OCI-LY7 (cell line): ENCODE measurements at places on chromosomes 2 and 18. TPM values are rescaled to one million over a fixed set of nuclear protein-coding genes. Genes with fewer than 3 reads are reported as not detected.

Gene KATNAL2
- 13.9 and 16.1 TPM in 2 replicates for total RNA-seq

Gene ITGA6
- total RNA-seq, result 0.24 and 0.38 TPM in 2 replicates

Gene MC5R
- not detected in 2 replicates for total RNA-seq

Gene HNMT
- not detected in 2 replicates for total RNA-seq

Gene PCARE
- not detected in 2 replicates for total RNA-seq

Gene SH3BP4
- 0.06 TPM in 1 of 2 replicates, not detected in the other for total RNA-seq

Gene TSN
- total RNA-seq, result 98.7 and 102 TPM in 2 replicates

Gene FBLN7
- total RNA-seq, result 0.25 TPM in 1 of 2 replicates, not detected in the other

Gene RAPH1
- 16.9 and 21.5 TPM in 2 replicates for total RNA-seq

Gene SCYGR4
- not detected in 2 replicates for total RNA-seq

Gene DNAH7
- not detected in 2 replicates for total RNA-seq

Gene DNAJC5G
- total RNA-seq, result 18.1 and 18.2 TPM in 2 replicates

Gene SLC23A3
- total RNA-seq, result 3.1 and 6.7 TPM in 2 replicates

Gene CCL20
- total RNA-seq, result not detected in 2 replicates

GRCh38 chr2:144595279-144595678 lies 75.4 kb upstream of the ZEB2 start:
- no peak for DNase-seq

DNA sequence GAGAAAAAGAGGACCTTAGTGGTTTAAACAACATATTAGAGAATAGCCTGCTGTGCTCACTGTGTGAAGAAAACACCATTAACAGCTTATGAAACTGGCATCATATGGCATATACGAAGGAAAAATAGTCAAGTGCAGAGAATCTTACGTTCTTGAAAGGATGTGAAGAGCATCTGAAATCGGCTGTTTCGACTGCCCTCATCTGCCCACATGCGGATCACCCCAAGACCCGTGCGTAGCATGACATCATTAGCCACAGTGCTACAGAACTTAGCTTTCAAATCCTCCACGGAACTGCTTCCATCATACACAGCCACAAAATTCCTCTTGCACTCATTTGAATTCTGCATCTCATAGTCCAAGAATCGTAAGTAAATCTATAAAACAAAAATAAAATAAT lies 84.3 kb downstream of the NETO1 start:
- no peak for DNase-seq

DNA sequence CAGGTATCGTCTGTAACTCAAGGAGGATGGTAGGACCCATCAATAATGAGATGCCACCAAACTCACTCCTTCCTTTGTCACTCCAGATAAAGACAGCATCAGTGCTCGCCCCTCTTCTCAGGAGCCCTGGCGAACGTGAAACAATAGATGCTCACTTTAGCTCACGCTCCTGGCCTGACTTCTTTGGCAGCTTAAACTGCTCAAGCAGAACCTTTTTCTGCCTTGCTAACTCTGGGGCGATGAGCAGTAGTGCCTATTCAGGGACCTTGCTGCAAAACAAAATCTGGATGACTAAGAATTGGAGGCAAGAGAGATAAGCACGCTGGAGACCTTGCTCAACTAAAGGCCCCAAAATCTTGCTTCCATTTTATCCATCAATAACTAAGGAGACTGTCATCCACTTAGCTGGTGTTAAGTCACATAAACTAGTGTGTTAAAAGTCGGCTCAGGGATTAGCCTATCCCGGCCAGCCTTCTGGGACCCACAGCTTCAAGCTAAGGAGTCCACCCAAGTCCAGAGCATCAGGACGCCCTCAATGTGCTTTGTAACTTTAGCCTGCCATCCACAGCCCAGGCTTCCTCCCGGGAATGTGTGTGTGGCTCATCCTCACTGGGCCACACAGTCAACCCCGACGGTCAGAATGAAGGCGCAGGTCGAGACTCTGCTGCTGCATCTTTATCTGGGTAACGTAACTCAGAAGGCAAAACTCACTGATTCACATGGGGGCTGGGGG lies 38.9 kb downstream of the ZNF516 start:
- no peak for DNase-seq

GRCh38 chr2:2848621-2849333 lies 517.7 kb upstream of the MYT1L start:
- DNase-seq, result no peak

DNA sequence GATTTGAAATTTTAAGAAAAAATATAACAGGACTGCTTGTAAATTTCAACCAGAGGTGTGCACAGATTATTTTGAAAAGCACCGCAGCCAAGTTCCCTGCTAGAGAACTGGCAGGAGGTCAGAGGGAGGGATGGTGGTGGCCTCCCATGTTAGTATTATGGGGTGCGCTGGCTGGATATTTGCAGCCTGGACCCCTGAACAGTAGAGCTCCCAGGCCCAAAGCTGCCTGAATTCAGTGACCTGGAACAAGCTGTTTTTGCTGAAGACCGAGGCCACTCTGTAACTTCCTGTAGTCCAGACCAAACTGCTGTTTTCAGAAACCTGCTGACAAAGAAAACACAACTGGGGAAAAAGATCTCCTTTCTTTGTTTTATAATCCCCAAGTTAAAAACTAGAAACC lies 314.3 kb downstream of the TNS1 start:
- DNase-seq, result no peak

GRCh38 chr2:237053066-237053465 lies 32.6 kb upstream of the COPS8 start:
- DNase-seq, result no peak

DNA sequence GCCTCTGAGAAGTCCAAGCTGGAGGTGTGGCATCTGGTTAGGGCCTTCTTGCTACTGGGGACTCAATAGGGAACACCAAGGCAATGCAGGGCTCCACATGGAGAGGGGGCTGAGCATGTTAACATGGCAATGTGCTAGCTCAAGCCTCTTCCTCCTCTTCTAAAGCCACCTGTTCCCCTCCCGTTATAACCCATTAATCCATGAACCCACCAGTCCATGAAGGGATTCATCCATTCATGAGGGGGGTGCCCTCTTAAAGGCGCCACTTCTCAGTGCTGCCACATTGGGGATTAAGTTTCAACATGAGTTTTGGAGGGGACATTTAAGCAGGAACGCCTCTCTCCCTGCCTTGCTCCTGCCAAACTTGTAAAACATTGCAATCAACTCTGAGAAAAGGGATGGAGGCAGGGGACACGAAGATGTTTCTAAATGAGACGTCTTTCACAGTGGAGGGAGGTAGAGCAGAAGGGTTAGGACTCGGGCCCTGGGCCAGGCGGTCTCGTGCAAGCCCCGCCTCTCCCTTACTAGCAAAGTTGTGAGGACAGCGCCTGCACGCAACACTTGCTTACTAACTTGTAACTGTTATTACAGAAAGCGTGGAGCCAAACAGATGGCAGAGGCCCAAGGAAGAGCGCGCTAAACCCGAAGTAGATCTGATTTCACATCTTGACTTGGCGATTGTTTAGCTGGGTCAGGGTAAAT lies 118.2 kb upstream of the ZNF516 start:
- DNase-seq, result no peak

GRCh38 chr2:181861379-181861778 lies 30.2 kb upstream of the ITPRID2 start:
- DNase-seq, result no peak

GRCh38 chr2:59871830-59872229 lies 681.6 kb downstream of the BCL11A start:
- DNase-seq, result no peak

DNA sequence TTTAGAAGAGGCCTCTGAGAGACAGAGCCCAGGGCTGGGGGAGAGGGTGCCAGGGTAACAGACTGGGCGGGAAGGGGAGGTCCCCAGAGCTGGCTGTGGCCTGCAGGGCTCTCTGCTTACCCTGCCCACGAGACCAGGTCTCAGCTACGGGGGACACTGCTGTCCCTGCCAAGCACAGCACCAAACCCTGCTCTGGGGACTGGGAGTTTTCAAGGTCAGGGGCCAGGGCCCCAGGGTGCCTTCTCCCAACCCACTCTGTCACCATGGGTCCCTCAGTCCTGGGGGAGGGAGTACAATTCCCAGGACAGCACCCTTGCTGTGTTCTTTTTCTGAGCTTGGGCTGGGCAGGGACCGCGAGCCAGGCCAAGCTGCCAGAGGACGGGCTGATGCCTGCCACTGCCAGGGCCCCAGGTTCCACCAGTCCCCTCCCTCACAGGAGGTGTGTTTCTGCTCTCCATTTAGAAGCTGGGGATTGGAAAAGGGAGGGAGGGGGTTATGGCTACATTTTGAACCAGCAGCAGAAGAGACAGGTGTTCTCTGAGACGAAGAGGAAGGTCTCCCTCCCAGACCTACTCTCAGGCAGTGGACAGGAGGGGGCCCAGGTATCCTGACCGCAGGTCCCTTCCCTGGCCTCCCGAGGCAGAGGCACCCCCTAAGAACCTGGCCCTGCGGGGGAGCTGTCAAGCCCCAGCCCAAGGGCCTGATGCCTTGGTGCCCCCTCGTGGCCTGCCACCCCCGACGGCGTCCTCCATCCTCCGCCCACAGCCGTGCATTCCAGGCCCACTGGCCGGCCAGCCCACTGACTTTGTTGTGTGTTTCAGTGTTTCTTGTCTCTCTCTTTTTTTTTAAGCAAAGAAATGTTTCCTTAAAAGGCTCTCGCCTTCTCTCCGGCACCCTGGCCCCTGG lies 80.4 kb downstream of the TNS1 start:
- DNase-seq, result no peak

DNA sequence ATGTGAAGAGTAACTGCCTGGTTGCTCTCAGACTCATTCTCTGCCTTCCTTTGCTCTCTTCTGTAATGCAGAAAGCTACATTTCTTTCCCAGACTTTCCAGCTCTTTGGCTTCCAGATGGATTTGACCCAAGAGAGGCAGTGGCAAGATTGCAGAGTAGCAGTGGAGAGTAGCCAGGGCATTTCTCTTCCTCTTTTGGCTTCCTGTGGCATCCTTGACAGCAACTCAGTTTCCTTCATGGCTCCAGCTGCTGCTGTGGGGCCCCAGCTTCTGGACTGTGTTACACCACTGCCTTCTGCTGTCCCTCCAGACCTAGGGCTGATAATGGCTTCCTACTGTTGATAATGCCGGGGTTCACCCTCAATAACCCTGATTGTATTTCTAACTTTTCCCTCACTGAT lies 469.4 kb upstream of the SPRED2 start:
- no peak for DNase-seq

GRCh38 chr2:55966401-55967118 lies 43.0 kb upstream of the EFEMP1 start:
- no peak for DNase-seq

DNA sequence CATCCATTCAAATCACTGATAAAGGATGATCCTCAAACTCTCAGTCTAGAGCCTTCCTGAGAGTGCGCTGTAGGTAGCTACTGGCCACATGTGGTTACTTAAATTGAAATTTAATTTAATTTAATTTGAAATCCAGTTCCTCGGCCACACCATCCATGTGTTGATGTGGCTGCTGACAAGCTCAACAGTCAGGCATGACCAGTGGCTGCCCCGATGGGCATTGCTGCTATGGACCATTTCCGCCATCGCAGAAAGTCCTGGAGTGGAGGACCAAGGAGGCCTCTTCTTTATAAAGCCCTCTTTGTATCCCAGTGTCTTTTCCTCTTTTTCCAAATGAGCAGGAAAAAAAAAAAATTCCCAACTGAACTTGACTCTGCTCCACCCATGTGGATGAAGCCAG lies 100.6 kb downstream of the HDAC4 start:
- DNase-seq, result no peak

- DNase-seq, result no peak
Measured at GRCh38 chr2:18598848-18599484, 9.6 kb upstream of the NT5C1B start.

GRCh38 chr18:67218556-67218955 lies 298.0 kb downstream of the DSEL start:
- DNase-seq, result no peak

- no peak for DNase-seq
Measured at GRCh38 chr2:72178551-72178950, 30.9 kb upstream of the CYP26B1 start.

- no peak for DNase-seq
Measured at GRCh38 chr2:62348700-62349099, 152.8 kb downstream of the B3GNT2 start.

DNA sequence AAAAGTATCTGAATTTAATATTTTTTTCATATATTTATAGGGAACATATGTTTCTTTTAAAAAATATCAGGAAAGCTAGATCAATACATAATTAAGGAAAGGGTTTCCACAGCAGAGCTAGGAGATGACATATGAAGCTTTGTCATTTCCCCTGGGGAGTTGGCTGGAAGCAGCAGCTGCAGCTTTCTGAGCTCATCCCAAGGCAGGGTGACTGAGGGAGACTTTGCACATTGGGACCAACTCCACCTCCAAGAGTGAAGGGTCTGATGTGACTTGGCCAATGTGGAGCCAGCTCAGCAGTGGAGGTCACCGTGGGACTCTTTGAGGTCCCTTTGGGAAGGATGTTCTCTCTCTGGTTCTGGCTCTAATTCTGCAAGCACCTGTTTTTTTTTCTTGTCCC lies 315.1 kb downstream of the RDH14 start:
- no peak for DNase-seq

GRCh38 chr2:172823261-172823850 lies 87.7 kb downstream of the RAPGEF4 start:
- no peak for DNase-seq

DNA sequence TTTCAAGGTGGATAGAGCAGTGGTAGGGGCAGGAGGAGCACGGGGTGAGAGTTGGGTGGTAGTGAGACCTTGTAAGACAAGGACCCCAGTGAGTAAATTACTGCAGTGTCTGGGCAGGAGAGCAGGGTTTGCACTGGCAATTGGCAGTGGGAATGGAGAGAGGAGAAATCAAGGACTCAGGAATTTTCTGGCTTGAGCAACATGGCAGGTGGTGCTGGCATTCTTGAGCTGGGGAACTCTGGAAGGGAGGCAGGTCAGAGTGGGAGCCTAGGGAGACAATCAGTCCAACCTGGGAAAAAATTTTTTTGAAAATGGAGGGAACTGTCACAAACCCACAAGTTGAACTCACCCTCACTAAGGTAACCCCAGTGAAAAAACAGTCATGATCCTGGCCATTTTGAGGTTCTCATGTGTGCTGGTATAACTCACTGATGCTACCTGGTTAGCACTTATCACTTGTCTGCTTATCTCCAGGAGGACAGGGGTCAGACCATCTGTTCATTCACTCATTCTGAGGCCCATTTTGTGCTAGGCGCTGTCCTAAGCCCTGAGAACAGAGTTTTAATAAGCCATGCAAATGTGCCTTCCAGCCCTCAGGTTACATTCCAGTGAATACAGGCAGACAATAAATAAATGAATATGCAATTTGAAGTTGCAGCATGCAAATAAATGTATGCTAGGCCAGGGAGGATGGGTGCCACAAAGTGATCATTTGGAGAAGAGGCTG lies 92.2 kb upstream of the SEC11C start:
- no peak for DNase-seq
